ENCODE measurements at places on chromosomes 5 and 9. TPM values are rescaled to one million over a fixed set of nuclear protein-coding genes. Genes with fewer than 3 reads are reported as not detected.

COQ4 gene
- 35.9 TPM for total RNA-seq

DNA sequence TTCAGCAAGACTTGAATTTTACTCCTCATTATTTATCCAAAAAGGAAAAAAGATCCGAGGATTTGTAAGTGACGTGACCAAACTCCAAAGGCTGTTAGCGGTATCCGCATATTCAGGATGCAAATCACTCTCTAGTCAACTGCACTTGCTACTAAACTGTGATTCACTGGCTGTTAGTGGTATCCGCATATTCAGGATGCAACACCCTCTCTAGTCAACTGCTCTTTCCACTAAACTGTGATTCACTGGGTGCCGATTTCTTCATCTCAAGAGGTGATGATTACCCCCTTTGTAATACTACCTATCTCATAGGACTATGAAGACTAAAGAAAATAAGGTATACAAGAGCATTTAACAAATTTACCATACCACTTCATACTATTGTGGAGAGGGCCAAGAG is 5.7 kb downstream of the MAPKAP1 start:
- no peak for DNase-seq

DNA sequence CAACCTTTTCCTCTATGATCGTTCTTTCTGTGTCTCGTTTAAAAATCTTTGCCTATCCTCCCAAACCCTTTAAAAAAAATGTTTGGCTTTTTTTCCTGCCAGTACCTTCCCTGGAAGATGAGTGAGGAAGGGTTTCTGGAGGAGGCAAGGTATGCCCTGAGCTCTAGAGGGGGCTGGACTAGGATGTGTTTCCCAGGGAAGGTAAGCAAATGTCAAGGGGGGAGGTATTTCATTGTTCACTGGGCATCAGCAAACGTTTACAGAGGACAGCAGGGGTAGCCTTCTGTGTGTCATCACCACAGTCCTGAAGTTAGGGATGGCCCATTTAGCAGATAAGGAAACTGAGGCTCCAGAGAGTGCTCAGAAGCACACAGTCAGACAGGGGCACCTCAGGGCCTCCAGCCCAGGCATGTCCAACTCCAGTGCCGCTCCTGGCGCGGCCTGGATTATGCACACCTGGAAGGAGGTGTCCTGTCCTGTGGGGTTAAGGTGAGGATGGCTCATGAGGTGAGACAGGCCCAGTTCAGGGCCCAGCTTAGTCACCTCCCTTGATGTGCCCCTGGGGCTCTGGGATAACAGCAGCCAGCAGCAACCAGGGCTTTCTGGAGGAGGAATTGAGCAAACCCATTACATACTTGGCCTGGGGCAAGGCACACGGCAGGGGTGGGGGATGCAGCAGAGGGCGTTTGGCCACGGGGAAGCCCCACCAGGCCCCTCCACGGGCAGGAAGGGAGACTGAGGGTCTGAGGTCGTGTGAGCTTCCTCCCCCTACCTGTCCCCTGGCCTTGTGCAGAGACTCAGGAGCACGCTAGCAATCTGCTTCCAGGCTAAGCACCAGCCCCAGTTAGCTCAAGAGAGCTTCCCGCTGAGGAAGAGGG is 100.3 kb upstream of the LMX1B start:
- peak; percentile 34 for DNase-seq

GRCh38 chr9:99187311-99187710 is 34.4 kb downstream of the ALG2 start:
- DNase-seq = no peak

GRCh38 chr9:89891591-89892304 is 286.9 kb downstream of the GADD45G start:
- no peak for DNase-seq

DNA sequence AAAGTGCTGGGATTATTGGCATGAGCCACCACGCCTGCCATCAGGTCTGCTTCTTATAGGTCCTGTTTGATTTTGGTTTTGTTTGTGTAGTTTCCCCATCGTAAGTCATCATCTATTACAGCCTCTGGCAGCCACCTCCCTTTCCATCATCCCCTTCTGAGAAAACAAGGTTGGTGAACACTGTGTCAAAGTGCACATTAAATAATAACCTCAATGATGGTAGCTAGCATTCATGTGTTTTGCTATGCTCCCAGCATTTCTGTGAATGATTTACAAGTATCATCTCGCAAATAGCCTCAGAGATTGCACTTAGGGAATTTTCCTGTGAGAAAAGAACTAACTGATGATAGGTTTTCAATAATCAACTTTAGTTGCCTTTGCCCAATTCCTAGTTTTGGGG is 9.9 kb downstream of the PRUNE2 start:
- no peak for DNase-seq

GRCh38 chr9:122151267-122151828 is 8.2 kb downstream of the NDUFA8 start:
- no peak for DNase-seq

DNA sequence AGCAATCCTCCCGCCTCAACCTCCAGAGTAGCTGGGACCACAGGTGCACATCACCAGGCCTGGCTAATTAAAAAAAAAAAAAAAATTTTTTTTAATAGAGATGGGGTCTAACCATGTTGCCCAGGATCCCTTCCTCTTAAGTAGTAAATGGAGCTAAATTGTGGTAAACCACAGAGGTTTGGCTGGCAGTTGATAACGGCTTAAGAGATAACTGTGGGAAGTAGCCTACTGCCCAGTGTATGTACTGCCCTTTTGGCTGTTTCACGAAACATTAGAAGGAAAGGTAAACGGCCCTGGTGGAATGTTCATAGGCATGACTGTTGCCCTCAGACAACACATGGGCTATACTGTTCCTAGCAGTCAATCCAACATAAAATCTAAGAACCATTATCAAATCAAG is 44.4 kb downstream of the HMGCR start:
- DNase-seq = no peak
